Endodermal cell (in vitro differentiated cells): ENCODE measurements at places on chromosomes 3 and 15. TPM values are rescaled to one million over a fixed set of nuclear protein-coding genes. Genes with fewer than 3 reads are reported as not detected.

- no peaks in the 10 kb centered on the region for H3K27me3 ChIP-seq
- no peaks in the 10 kb centered on the region for H3K4me1 ChIP-seq
- H3K36me3 ChIP-seq: no peaks in the 10 kb centered on the region
- DNase-seq: no peak
- H3K4me3 ChIP-seq: no peak overlapping the region
- no peak overlapping the region for H3K27ac ChIP-seq
These were observed 79.8 kb upstream of the IGF1R start for GRCh38 chr15:98568382-98569017.

DNA sequence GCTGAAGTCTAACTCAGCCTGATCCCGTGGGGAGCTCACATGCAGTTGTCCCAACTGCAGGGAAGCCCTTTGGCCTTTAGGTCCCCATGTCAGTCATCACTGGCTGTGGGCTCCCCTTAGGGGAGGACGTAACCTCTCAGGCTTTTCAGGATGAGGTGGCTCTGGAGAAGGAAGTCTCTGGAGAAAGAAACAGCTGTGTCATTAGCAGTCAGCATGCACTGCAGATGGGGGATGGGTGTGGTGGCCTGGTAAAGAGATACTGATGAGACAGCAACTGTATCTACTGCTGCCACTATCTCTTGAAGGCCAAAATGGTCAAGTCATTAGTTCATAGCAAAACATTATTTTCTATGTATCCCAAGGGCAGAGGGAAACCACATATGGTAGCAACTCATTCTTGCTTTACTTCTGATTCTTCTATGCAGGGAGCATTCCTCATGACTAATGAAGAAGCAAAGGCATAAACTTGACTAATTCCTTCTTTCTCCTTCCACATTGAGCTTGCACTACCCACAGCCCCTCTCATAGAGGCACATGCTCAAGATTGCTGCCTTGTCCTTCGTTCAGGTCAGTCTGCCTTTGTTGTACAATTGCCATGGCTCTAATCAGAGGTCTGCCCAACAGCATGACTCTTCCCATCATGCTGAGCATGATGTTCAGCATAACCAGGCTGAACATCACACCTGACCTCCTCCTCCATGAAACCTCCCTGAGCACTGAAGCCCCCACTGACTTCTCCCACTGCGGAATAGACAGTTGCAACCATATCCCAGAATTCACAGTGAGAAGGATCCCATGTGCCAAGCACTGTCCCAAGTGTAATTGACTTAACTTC is 47.8 kb upstream of the TMEM158 start:
- H3K36me3 ChIP-seq: no peaks in the 10 kb centered on the region
- no peak overlapping the region for H3K4me3 ChIP-seq
- peaks cover 2% of the 10 kb centered on the region for H3K4me1 ChIP-seq
- H3K27ac ChIP-seq: no peak overlapping the region
- peak; percentile 50 for DNase-seq
- H3K27me3 ChIP-seq: no peaks in the 10 kb centered on the region

- H3K36me3 ChIP-seq: no peaks in the 10 kb centered on the region
- H3K4me3 ChIP-seq: no peak overlapping the region
- peak; percentile 76 for DNase-seq
- H3K27ac ChIP-seq: no peak overlapping the region
- H3K27me3 ChIP-seq: peaks cover 15% of the 10 kb centered on the region
These were observed 73.1 kb downstream of the USF3 start for GRCh38 chr3:113623324-113623723.

- H3K27me3 ChIP-seq: no peaks in the 10 kb centered on the region
- no peak for DNase-seq
- no peaks in the 10 kb centered on the region for H3K4me1 ChIP-seq
- H3K4me3 ChIP-seq: no peak overlapping the region
- no peak overlapping the region for H3K27ac ChIP-seq
These were observed 74.5 kb upstream of the C15orf61 start for GRCh38 chr15:67446449-67446848.

DNA sequence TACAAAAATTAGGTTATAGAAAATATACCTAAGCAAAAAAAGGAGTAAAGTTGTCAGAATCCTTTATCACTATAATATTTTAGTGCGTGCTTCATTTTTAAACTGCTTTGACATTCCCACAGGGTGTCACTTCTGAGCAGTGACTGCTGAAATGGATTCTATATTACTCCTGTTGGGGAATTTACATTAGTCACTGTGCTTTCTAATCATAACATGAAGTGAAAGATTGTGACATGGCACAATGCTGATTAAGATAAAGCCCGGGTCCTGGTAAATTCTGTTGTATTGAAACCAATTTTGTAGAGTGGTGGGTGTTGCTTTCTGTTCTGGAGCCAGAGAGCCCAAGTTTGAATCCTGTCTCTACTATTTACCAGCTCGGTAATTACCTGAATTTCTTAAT is 36.4 kb upstream of the EHHADH start:
- H3K36me3 ChIP-seq: peaks cover 34% of the 10 kb centered on the region
- no peak overlapping the region for H3K4me3 ChIP-seq
- H3K27ac ChIP-seq: no peak overlapping the region
- no peak for DNase-seq
- no peaks in the 10 kb centered on the region for H3K4me1 ChIP-seq

DNA sequence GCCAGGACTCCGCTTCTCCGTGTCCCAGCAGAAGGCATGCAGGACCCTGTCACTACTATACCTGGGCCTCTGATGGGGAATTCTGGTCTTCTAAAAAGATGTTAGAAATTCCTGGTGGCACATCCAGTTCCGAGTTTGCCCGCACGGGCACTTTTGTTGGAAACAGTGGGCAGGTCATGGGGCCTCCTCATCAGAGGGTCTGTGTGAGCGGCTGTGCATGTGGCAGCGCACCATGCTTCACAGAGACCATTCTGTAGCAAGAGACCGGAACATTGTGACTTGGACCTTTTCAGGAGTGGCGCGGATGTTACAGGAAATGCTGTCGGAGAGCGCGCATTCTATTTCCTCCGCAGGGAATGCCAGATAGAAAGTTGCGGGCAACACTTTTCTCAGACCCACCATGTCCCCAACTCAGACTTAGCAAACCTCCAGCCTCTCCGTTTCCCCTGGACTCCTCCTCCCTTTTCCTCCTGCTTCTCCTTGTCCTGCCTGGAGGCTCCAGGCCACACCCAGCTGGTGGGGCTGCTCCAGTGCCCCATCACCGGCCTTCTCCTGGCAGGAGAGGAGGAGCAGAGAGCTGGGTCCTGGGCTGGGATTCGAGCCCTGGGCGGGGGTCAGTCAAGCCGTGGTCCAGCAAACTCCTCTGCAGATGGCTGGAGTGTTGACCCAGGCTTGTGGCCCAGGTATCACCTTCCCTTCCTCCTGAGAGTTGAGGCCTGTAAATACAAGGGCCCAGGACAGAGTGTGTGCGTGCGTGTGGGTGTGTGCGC is 46.6 kb downstream of the KLF13 start:
- no peak overlapping the region for H3K4me3 ChIP-seq
- no peak for DNase-seq
- H3K4me1 ChIP-seq: no peaks in the 10 kb centered on the region

GRCh38 chr3:139187648-139188047 is 143.0 kb upstream of the PRR23C start:
- no peak overlapping the region for H3K27ac ChIP-seq
- H3K4me1 ChIP-seq: no peaks in the 10 kb centered on the region
- no peak for DNase-seq
- no peaks in the 10 kb centered on the region for H3K36me3 ChIP-seq
- no peak overlapping the region for H3K4me3 ChIP-seq
- H3K27me3 ChIP-seq: no peaks in the 10 kb centered on the region

Gene GABRR3
- total RNA-seq: not detected in 2 replicates

Gene RPL14
- total RNA-seq: 2,176 and 2,241 TPM in 2 replicates

Gene COL6A6
- total RNA-seq: 0.33 to 0.56 TPM (median 0.40 TPM) in 3 replicates

Gene PLAAT1
- 3.1 to 9.2 TPM (median 3.7 TPM) in 3 replicates for total RNA-seq
